ENCODE measurements at places on chromosomes 6 and 20.

GRCh38 chr6:7235712-7236305, 77.2 kb downstream of the SSR1 start:
- DNase-seq = no peak

- DNase-seq = no peak
Observed at GRCh38 chr6:101878554-101879276, 485.2 kb downstream of the GRIK2 start.

DNA sequence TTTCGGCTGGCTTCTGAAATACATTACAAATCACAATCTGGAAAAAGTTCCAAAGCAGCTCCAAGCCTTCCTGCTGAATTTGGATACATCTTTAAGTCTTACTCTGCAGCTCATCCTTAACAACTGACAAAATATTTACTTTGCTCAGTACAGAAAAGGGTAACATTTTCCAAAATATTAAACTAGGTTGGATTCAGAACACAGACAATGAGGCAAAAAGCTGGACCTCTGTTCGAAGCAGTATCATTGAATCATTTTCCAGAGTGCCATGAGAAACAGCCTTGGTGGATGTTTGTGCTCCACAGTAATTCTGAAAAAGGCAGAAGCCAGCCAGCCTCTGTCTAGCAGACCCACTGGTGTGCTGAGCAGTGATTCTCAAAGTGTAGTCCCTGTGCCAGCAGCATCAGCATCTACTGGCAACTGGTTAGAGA, 162.1 kb downstream of the AIG1 start:
- no peak for DNase-seq

DNA sequence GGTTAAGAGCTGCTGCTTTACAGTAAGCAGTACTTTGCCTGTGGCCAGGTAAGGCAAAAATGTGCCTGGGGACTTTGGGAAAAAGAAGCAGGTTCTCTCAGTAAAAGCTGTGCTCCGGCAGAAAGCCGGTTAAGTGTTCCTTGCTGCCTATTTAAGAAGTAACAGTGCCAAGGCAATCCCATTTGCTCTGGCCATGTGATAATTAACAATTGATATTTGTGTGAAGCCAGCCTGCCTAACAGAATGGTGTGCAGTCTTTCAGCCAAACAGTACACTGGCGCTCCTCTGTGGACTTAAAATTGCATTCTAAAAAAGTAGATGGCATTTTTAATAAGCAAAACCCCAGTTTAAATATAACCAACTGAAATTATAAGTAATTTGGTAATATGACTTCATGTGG, 430.3 kb downstream of the PLCB1 start:
- no peak for DNase-seq

- peak; percentile 77 for DNase-seq
Observed at GRCh38 chr6:160992061-160992979, 751 bp downstream of the MAP3K4 start.

GRCh38 chr20:5825130-5825719, 75.0 kb downstream of the SHLD1 start:
- no peak for DNase-seq

DNA sequence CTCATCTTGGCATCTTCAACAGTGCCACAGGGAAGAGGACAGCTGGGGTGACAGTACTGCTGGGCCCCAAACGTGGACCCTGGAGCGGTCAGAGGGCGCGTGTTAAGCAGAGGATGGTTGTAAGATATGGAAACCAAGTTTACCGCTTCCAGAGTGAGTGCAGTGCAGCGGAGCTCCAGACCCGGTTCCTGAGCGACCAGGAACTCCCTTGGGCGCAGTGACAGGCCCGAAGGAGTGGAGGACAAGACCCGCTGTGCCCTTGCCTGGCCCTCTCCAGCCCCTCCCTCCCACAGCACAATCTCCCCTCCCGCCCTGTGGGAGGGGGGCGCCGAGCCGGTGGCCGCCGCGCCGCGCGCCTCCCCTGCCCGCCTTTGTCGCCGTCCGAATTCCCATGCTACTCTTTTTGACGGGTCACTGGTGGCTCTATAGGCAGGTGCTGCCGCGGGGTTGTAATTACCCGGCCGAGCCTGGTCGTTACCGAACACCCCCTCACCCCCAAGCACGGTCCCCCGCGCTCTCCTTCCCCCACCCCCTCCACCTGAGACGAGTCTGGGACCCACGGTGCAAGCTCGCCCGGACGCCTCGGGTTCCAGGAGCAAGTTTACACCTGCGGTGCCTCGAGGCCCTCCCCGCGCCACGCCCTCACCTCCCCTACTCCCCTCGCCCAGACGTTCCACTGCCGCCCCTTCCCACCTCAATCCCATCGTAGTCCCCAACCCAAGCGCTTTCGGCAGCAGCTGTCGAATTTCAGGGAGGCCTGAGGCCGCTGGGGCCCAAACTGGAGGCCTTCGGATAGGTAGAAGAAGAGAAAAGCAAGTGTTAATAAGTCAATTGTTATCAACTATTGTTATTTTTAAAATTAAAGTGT, 3.9 kb downstream of the NR2E1 start:
- no peak for DNase-seq

DNA sequence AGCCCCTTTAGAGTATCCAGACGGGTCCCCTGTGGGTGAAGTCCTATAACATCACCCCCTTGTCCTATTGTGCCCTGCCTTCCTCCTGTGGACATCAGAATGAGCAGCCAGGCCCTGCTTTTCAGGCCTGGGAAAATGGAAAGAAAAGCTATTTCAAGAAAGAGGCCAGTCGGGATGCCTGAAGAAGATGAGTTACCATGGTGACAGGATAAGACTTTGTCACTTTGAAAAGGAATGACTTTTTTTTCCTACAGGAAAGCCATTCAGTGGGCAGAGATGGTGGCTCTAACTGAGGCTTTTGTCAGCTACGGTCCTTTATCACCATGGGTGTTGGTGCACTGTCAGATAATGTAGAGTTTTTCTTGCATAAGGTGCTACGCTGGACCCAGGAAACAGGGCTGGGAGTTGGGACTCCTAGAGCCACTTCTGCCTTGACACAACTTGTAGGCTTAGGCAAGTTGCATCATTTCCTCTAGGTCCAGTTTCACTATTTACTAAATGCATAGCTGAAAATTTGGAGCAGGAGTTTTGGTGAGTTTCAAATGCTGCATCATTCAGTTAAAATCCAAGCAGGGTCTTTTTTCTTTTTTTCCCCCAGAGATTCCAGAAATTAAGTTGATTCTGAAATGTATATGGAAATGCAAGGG, 293.6 kb upstream of the PRND start:
- no peak for DNase-seq

- peak; percentile 4 for DNase-seq
Observed at GRCh38 chr6:12911427-12911826, 194.9 kb downstream of the PHACTR1 start.

All from NCI-H2171 (cell line).